ENCODE measurements at places on chromosomes 6 and 20.

DNA sequence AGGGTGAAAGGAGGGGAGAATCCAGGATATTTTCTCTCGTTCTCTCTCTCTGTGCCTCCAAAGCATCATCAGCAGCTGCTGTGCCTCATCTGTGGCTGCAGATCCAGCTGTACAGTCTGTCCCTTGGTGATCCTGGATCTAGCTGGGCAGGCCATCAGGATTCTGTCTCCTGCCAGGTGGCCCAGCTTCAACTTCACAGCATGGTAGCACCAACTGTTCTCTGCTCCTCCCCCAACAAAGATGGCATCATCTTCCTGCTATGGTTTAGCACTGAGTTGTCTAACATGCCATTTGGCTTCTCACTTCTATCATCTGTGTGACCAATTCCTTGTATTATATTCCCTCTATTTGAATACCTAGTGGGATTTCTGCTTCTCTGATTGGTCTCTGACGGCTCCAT lies 28.6 kb upstream of the ARFGEF2 start:
- DNase-seq: no peak

DNA sequence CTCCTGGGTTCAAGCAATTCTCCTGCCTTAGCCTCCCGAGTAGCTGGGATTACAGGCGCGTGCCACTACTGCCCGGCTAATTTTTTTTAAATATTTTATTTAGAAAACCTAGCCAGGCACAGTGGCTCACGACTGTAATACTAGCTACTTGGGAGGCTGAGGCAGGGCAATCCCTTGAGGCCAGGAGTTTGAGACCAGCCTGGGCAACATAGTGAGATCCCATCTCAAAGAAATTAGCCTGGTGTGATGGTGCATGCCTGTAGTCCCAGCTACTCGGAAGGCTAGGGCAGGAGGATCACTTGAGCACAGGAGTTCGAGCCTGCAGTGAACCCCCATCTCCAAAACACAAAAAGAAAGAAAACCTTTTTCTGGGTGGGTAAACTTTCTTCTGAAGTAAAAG lies 2.4 kb downstream of the SLC44A4 start:
- DNase-seq: no peak

- DNase-seq: no peak
Measured at GRCh38 chr6:14474816-14475215, 357.2 kb downstream of the CD83 start.

DNA sequence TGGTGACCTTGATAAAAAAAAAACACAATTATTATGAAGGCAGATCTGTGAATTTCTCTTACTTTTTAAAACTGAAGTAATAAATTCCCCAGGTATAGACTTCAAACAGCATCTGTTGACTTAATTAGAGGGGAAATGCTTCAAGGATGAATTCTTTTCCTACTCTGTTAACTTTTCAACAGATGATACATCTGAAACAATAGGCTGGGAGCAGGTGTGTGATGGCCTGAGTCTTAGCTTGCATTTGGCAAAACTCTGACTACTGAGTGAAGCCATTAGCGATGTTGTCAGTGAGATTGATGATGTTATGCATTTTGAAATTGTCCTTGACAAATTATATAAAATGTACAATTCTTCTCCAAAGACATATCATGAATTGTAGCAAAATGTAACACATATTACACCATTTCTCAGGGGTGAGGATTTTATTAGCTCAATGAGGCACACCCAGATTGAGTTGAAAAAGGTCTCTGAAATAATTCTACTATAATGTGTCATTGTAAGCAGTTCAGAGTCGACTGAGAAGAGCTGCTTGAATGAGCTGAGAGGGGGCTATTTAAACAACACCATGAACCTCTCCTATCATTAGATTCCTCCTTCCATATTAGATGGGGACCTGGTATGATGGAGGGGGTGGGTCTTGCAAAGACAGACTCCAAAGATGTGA lies 39.6 kb upstream of the OGFRL1 start:
- DNase-seq: no peak

DNA sequence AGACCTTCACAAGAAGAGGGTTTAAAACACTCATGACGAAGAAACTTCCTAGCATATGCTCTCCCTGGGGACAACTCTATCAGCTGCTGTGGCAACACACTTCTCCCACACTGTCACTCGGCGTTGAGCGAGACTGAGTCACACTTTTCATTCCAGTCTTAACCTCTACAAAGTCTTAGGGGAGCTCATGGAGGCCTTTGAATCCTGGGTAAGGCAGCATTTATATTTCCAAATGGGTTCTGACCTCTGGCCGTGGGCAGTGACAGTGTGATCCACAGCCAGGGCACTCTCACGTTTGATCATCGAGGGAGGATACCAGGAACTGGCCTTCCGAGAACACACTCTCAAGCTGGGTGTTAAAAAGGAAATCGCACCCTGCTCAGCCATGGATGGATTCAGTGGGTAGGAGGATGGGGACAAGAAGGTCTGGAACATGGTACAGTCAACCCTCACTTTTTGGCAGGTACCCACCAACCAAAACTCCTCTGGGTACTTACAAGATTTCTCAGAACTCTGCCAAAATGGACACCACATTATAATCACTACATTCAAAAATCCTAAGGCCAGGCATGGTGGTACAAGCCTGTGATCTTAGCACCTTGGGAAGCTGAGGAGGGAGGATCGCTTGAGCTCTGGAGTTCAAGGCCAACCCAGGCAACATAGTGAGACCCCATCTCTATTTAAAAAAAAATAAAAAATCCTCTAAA lies 19.6 kb downstream of the RRBP1 start:
- no peak for DNase-seq

DNA sequence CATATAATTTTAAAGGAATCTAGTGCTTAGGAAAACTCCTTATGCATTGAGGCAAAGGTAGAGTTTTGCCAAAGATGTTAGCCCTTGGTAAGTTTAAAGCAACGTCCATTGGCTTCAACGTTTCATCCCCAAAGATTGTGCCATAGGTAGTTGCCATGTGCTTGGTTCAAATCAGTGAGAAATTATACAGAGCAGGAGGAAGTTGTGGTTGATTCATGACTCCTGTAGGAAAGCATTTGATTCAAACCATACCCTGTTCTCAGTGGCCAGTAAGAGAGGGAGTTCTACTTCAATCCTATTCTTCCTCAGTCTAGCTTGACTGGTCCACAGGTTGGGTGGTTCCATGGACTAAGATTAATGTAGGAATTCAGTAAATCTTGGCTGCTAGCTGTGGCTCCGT lies 535.6 kb downstream of the QKI start:
- no peak for DNase-seq

DNA sequence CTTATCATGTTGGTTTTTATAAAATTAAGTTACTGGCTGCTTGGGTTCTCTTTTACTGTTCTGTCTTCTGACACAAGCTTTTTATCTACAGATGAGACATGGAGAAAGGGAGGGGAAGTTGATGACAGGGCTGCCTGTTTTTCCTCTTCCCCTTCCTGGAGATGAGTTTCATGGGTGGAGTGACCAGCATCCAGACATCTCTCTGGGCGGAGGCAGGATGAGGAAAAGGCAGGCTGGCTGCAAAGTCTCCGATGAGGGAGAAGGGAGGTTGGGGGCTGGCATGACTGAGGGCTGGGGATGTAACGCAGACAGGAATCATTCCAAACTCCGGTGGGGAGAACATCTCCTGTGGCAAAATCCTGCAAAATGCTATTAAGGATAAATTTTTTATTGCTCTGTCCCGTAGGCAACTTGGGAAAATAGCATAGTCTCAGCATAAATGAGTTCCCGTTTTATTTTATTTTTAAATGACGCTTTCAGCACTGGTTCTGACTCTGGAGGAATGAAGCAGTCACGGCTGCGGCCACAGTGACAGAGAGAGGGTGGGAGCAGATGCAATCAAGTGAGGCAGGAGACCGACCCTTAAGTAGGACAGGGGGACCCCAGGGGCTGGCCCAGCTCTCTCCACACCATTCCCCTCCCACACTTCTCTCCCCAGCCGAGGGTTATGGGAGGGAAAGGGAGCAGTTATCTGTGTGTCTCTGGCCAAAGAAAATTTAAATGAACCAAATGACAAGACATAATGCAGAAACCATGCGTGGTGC lies 108.8 kb upstream of the PMEPA1 start:
- DNase-seq: no peak

DNA sequence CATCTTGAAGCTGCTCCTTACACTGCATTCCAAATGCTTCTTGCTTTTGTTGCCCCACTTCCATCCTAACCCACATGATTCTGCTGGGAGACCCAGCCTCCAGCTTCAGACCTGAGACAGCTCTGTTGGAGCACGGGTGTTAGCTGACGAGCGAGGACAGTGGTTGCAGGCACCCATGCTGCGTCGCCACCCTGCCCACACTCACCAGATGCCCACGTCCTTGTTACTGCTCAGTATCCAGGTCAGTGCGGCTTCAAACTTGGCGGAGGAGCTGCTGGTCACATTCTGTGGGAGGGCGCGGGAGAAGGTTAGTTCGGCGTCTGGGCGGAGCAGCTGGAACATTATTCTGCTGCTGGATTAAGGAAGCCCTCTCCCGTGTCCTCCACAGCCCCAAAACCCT lies 9.0 kb downstream of the LEMD2 start:
- DNase-seq: no peak

- no peak for DNase-seq
Measured at GRCh38 chr6:499617-500016, 108.1 kb downstream of the IRF4 start.

DNA sequence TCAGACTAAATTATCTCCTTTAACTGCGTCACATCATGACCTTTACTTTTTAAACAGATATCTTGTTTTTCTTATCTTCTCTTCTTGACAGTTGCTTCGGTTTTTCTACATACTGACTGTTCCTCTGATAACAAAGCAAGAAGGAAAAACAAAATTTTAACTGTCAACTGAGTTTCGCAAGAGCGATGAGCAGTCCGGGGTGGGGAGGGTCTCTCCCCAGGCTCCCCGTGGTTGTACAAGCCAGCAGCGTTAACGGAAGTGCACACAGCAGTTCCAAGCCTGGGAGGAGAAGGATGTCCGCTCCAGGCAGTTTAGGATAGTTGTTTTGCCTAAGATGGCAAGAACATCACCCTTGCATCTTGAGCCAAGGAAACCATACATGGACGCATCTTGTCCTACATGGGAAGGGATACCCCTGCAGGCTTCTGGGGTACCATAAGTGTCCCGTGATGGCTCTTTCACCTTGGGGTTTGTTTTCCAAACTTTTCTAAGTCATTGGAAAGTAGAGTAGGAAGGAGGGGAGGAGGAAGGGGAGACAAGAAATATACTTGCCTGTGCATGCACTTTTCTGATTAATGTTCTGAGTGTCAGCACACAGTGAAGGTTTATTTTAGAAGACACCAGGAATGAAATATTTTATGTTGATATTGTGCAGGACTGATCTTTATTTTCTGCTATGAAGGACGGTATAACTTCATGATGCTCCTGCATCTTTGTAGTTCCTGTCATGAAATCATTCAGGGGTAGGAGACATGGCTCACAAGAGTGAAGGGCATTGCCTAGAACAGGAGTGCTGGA lies 20.8 kb downstream of the SLC24A3 start:
- DNase-seq: no peak

GRCh38 chr6:84284428-84285049 lies 57.1 kb upstream of the CEP162 start:
- DNase-seq: no peak

GRCh38 chr20:32473231-32474008 lies 111.7 kb downstream of the NOL4L start:
- DNase-seq: no peak

DNA sequence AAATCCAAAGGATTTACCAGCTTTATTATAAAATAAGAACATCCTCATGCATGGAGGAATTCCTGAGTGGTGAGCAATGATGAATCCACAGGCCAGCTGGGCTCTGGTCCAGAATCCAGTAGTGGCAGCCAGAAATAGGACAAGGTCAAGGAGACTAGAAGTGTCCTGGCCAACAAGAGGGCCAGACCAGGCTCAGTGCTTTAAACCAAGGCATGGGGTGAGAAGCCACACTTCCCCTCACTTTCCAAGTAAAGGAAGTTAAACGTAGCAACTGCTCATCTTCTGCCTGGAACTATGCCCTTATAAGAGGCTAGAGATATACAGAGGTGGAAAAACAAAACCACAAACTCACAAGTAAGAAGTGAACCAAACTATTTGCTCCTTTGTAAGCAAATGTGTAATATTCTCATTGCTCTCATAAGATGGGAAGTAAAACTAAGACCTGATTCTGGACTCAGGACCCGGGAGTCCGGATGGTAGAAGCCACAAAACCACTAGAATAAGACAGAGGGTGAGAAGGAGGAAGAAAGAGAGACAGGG lies 253.2 kb downstream of the UST start:
- DNase-seq: no peak

- DNase-seq: no peak
Measured at GRCh38 chr6:42981836-42982235, 2.5 kb upstream of the PPP2R5D start.

- no peak for DNase-seq
Measured at GRCh38 chr6:22886650-22887581, 317.6 kb downstream of the HDGFL1 start.

DNA sequence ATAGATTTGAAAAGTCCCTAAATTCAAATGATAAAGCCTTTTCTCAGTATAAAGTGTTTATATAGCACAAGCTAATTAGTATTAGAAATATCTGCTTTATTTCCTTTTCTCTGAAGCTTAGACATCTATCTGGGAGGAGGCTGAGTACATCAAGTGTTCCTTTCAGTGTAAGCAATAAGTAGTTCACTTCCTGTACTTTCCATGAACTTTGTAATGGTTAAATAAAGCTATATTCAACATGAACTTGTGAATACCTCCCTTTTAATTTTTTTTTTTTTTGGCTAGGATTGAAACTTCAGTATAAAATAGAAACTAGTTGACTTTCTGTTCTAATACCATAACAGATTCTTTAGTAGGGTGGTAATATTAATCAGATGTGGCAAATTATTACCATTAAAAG lies 190.9 kb downstream of the CENPW start:
- DNase-seq: no peak

- DNase-seq: no peak
Measured at GRCh38 chr6:168935628-168936010, 318.0 kb downstream of the THBS2 start.

DNA sequence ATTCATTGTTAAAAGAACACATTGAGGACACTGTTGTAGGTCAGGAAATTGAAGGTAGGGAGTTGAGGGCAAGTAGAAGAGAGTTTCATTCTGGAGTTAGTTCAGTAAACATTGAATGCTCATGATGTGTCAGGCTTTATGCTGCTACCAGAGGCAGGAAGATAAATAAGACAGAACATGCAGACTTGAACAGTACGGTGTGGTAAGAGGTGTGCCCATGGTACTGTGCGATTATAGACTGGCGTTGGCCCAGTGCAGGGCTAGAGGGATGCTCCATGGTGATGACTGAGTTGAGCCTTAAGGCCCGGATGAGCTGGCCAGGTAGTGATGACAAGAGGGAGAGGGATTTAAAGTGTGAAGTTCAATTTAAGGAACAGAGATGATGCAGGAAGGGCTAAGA lies 50.8 kb downstream of the CARMIL1 start:
- no peak for DNase-seq
